ENCODE measurements at places on chromosomes 6 and 20. TPM values are rescaled to one million over a fixed set of nuclear protein-coding genes. Genes with fewer than 3 reads are reported as not detected.

DNA sequence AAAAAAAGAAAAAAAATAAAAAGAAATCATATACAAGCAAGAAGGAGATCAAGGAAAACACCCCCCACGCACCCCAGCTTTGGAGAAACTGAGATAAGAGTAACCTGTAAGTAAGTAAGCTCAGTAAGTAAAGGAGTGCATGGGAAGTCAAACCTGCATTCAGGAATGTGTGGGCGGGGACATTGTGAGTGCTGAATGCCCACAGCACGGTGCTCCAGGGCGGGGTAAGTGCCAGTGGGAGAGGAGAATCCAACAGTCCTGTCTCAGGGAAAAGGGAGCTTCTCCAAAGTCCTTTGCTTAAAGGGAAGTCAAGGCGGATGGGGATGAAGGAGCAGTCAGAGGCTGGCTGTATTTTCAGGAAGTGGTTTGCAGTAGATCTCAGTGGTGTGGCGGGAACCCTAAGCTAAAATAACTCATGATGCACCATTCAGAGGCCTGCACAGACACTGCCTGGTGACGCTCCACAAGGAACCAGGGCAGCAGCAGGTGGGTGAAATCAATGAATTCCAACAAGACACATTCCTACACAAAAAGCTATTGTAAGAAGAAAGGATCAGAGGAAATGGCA lies 368.0 kb downstream of the QKI start:
- H3K27ac ChIP-seq = no peak overlapping the region
- no peak for DNase-seq
- H3K36me3 ChIP-seq = no peaks in the 10 kb centered on the region
- H3K4me1 ChIP-seq = no peaks in the 10 kb centered on the region

Gene KIAA1755
- total RNA-seq = 45.4 TPM

Gene RFX6
- total RNA-seq = not detected

DNA sequence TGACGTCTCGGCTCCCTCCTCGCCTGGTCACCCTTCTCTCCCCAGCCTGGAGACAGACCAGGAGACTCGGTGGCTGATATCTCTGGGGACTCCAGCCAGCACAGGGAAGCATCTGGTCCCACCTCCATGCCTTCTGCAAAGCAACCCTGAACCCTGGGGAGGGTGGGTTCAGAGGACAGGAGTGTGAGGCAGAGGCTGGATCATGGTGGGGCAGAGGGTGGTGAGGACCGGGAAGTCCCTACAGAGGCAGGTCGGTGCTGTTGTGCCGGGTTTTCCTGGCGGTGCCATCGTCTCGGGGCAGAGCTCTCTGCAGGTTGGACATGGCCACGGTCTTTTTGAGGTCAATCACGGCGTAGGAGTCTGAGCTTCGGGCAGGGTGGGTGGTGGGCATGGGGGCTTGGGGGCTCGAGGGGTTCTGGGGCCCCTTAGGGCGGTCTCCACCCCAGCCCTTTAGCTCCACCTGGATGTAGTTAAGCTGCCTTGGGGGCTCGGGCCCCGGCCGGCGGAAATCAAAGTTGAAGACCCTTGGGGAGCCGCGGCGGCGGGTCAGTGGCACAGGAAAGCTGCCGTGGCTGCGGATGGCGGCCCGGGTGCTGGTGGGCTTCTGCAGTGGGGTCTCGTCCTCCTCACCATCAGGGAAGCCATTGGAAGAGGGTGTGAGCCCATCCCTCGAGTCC lies 9.2 kb downstream of the FRS3 start:
- no peak for DNase-seq
- peaks cover 38% of the 10 kb centered on the region for H3K36me3 ChIP-seq
- no peaks in the 10 kb centered on the region for H3K4me1 ChIP-seq
- no peak overlapping the region for H3K4me3 ChIP-seq

- no peaks in the 10 kb centered on the region for H3K36me3 ChIP-seq
- H3K4me3 ChIP-seq = no peak overlapping the region
Observed at GRCh38 chr6:68559716-68560115, 75.4 kb upstream of the ADGRB3 start.

Gene POU3F2
- not detected for total RNA-seq
